ENCODE measurements at places on chromosomes 11 and 22.

DNA sequence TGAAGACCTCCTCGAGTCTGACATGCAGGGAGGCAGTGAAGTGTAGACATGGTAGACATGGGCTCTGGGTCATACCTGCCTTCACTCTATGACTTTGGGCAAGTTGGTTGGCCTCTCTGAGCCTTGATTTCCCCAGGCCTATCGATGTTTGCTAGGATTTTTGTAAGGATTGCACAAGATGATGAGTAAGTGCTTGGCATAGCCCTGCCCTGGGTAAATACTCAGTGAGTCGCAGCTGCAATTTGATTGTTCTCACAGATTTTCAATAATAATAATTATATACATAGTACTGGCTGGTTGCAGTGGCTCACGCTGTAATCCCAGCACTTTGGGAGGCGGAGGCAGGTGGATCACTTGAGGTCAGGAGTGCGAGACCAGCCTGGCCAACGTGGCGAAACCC lies 18.1 kb downstream of the MCM5 start:
- no peak for DNase-seq

- DNase-seq, result no peak
Measured at GRCh38 chr11:126945319-126945718, 55.3 kb downstream of the KIRREL3 start.

- peak; percentile 74 for DNase-seq
Measured at GRCh38 chr11:63613517-63614135, 607 bp downstream of the PLAAT3 start.

DNA sequence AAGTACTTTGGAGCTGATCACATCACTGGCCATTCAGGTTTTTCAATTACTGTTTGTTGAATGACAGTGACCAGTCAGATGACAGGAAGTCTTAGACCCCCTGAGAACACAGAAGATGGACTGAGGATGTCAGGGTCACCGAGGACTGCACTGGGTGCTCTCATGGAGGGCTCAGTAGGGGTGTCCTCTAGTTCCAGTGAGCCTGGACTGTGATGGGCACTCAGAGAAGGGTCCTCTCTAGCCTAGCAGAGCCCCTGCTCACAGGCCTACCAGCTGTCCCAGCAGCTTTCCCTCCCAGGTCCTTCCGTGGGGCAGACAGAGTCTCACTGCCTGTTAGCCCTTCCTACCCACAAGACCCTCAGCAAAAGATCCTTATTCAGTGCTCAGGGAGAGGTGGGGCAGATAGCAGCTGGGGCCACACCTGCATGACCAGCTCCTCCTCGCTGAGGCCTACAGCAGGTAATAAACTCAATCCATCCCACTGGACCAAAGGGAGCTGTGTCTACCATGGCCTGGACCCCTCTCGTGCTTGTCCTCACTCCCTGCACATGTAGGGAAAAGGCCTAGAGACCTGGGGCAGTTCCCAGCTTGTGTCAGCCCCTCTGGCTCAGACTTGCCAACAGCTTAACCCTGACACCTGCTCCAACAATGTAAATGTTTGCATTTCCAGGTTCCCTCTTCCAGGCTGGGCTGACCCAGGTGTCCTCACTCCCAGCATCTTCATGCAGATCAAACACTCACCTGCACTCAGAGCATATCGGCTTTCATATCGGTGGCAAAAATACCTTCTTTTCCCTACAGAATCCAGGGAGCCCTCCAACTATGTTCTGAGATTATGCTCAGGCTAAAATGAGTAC lies 25.2 kb upstream of the VPREB1 start:
- no peak for DNase-seq

GRCh38 chr22:22857607-22858558 lies 29.7 kb upstream of the IGLL5 start:
- no peak for DNase-seq

DNA sequence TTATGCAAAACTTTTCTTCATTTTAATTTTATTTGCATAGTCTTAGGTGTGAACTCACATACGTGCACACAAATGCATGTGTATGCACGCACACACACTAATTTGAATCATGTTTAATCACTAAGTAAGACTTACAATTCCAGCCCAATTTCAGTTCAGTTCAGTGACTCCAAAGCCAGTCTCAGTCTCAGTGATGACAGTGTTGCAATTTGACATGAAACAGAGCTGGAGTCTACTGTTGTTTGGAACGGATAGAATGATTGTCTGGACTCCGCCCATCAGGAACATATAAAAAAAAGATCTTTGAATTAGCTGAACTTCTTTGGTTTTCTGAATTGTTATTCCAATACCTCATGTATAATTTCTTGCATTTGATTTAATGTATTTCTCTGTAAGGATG lies 14.9 kb upstream of the OR51S1 start:
- peak; percentile 12 for DNase-seq

DNA sequence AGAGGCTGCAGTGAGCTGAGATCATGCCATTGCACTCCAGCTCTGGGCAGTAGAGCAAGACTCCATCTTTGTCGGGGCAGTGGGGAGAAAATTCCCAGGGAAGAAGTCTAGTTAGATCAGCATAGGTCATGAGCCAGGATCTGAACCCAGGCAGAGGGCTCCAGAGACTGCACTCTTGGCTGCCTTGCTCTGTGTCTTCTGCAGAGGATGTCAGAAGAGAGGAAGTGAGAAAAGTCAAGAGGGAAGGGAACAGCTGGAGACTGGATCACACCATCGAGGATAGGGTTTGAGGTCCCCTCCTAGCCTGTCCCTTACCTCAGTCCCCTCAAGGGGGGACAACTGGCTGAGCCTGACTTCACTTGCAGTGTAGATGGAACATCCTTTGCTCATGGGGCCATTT lies 5.8 kb downstream of the MYOD1 start:
- no peak for DNase-seq

DNA sequence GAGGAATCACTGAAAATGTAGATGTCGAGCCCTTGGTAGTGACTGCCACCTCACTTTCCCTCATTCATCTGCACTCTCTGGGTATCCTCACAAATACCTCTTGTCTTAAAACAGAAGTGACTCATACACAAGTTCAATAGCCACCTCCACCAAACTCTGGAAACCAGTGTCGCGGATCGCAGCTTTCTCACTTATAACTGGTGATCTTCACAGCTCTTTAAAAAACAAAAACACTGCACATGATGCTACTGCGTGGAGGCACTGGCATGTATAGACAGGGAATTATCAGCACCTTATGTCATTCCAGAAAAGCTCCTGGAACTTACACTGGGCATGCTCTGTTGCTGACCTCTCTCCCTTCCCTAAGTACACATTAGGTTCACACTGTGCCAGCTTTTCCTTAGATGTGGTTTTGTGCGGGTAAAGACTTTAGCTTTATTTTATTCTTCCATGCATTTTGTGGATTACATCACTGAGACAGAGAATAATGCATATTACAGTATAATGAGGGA lies 425.5 kb upstream of the CADM1 start:
- no peak for DNase-seq

- DNase-seq, result no peak
Measured at GRCh38 chr11:7057641-7058040, 31.2 kb upstream of the RBMXL2 start.

GRCh38 chr22:21642584-21643448 lies 714 bp downstream of the SDF2L1 start:
- DNase-seq, result peak; percentile 76

DNA sequence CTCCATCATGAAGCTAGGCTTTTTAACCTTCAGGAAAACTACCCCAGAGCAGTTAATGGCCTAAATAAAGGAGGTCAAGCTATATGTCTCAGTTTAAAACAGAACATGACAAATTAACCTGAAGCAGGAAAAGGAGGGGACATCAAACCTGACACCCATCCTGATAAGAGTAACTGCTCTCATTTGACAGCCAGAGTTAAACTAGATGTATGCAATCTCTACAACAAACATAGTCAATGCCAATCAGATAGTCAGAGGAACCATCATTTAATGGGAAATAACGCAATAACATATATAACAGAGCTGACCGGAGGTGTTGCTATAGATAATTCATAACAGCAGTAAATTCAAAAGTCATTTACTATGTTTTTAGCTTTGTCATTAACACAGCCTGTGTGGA lies 3.1 kb downstream of the ZNF202 start:
- DNase-seq, result no peak

GRCh38 chr22:49023879-49024774 lies 803.5 kb downstream of the BRD1 start:
- DNase-seq, result no peak

DNA sequence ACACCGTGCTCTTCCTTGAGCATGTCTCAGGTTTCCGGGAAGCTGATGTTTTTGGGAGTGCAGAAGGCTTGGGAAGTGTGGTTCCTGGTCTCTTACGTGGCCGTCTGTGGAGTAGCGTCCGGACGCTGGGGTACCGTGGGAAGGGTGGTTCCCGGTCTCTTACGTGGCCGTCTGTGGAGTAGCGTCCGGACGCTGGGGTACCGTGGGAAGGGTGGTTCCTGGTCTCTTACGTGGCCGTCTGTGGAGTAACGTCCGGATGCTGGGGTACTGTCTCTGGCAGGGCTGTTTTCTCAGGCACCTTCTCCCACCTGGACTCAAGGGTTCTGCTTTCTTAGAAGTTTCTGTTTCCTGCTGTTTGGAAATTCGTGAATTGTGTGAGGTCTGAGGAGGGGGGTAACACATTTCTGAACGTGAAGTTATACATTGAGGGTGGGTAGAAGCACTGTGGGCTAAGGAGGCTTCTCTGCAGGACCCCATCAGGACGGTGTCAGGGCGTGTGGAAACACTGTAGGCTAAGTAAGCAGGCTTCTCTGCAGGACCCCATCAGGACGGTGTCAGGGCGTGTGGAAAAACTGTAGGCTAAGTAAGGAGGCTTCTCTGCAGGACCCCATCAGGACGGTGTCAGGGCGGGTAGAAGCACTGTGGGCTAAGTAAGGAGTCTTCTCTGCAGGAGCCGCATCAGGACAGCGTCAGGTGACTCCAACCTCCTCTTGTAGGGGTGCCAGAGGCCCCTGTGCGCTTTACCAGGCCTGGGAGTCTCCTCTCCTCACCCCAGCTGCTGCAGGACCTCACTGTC lies 5.3 kb upstream of the IFITM3 start:
- no peak for DNase-seq

DNA sequence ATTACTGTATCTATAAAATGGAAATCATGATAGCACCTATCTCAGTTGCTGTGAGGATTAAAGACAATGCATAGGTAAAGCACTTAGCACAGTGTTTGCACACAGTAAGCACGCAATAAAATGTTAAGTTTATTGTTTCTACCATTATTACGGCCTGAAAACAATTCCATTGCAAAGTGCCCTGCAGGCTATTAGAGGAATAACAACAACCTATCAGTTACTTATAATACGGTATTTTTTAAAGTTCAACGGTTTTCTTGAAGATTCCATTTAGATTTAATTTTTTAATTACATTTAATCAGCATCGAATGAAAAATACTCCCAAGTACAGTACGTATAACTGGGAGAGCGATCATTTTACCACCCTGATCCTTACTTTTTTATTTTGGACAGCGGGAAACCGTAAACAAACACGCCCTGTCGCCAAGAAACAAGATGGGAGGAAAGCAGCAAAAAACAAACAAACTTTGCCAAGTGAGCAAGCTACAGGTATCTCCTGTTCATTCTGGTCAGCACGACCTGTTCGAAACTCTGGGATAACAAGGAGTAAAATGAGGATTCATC lies 893 bp downstream of the SLC36A4 start:
- DNase-seq, result peak; percentile 17

DNA sequence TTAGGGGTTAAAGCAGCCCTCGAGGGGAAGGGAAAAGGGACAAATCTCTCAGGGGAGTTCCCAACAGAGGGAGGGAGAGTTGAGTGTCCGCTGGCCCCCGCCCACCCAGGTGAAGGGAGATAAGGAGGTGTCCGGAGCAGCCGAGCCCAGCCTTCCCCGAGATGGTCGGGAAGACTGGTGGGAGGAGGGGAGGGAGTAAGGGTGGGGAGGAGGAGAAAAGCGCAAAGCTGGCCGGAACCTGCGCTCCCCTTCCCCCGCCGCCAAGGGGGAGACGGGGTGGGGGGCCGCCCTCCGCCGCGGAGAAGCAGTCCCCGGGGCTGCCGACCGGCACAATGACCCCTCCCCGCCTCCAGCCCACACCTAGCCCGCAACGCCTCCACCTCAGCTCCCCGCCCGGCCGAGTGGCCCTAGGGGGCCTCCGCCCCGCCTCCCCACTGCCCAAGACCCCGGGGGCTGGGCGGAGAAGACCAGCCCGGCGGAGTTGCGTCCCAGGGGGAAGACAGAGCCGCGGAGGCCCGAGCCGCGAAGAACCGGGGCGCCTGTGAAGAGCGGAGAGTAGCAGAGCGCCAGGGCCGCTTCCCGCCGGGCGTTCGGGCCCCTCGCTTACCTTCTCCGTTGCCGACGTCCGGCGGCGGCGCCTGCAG lies 479 bp downstream of the RSF1 start:
- peak; percentile 75 for DNase-seq

Measured in retina (tissue), 1 donor.